Stimulated activated CD8-positive, alpha-beta memory T cell treated with anti-CD3 and anti-CD28 coated beads, Interleukin-4, amount 100 ng/mL, for 48 hours (primary cell): ENCODE measurements at places on chromosomes 3 and 15.

GRCh38 chr3:16309558-16309957 lies 44.5 kb downstream of the OXNAD1 start:
- peak; percentile 54 for DNase-seq

DNA sequence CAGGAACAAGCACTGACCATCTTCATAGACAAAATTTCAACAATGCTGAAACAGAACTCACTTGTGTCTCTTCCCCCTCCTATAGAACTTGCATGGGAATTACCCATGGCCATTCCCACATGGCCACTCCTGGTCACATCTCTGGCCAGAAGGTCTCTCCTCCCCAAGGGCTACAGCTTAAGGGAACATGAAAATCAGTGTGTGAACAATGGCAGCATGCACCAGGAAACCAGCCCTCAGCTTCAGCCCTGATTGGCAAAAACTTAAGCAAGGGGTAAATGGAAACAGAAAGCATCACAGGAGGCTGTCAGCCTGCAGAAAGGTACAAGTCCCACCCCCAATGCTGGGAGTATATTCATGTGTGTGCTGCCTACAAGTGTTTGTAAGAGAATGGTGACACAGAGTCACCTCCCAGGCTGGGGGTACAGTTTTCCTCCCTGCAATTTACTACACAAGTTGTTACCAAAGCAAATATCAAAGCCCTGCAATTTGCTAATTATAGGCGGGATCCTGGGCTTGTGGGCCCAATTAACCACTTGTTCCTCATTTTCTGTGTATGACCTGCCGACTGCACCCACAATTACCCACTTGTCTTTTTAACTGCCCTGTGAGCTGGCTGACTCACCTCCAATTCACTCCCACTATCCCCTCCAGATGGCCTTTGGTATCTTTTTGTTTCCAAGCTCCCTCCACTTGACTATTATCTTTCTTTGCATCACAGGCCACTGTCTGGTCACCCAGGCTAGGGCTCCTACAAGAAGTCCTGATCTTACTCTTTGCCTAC lies 84.4 kb upstream of the HES1 start:
- DNase-seq, result no peak

GRCh38 chr3:167502401-167502800 lies 28.6 kb upstream of the SERPINI2 start:
- no peak for DNase-seq

DNA sequence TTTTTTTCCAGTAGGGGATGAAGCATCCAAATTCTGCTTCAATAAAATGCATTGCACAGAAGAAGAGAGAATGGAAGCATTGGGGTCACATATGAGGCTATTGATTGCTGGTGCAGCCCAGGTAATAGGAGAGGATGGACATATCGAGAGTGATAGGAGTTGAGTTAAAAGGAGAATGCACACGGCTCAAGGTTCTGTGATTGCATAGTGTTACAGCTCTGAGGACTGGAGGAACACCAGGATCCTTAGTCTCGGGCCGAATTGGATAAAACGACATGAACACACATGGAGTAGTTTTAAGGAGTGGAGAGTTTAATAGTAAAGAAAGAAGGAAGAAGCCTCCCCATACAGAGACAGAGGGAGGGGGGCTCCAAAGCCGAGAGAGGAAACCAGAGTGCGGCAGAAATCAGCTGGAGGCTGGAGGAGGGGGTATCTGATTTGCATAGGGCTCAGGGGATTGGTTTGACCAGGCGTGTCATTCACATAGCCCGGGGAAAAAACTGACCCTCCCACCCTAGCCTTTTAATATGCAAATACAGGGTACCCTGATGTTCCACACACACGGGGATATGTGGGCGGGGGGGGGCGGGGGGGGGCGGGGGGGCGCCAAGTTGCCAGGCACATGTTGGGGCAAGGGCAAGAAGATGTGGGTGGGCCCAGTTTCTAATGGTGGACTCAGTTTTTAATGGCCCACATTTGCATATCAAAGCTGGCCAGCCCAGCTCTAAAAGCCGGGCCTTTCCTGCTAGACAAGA lies 156.9 kb downstream of the AGBL1 start:
- DNase-seq, result no peak

DNA sequence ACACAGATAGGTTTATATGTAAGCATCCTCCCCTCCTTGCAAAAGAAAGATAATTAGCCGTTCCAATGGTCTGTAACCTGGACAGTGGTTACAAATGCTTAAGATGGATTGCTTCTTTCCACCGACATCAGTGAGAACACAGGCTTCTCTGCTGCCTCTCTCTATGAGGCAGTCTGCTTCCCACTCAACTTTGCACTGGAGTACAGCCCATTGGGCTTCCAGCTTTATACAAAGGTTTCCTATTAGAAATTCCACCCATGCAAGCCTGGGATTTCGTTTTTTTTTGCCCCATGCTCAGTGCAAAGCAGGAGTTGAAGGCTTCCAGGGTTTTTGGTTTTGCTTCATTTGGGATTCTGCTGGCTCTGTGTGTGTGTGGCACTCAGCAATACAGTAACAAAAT lies 47.3 kb upstream of the C3orf22 start:
- DNase-seq, result no peak

GRCh38 chr15:68365770-68366169 lies 66.2 kb downstream of the ITGA11 start:
- DNase-seq, result no peak

GRCh38 chr3:106725566-106725965 lies 651.7 kb upstream of the CCDC54 start:
- no peak for DNase-seq

DNA sequence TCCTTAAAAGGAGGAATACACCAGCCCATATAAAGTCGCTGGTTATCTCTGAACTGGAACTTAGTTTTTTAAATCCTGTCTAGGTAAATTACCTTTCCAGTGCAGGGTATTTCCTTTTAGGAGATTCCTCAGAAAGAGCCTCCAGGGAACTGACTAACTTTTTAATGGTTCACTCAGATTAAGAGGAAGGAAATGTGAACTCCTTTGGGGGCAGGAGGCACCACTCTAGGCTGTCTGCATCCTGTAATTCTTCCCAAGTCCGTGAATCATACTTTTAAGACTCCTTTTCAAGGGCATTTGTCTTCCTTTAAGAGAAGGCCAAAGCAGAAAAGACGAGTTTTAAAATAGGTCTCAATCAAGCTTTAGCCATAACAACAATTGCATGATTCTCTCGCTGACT lies 871.2 kb upstream of the NR2F2 start:
- DNase-seq, result no peak

- DNase-seq, result no peak
Measured at GRCh38 chr3:188604651-188605050, 450.7 kb downstream of the LPP start.

- no peak for DNase-seq
Measured at GRCh38 chr3:414063-414462, 217.5 kb downstream of the CHL1 start.

DNA sequence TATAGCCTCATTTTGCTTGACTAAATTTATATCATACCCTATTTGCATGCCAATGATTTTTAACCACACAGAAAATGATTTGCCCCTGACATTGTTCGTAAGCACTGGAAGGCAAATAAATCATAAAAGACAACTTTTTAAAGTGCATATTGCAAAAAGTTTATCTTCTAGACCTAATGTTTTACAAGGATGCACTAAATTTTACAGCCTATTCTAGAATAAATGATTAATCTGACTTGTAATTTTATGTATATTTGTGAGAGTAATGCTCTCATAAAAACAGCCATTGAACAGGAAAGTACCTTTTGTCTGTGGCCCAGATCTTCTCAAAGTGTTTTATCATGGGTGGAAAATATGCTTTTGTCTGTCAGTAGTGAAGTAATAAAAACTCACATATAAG lies 546.6 kb downstream of the EPHA3 start:
- no peak for DNase-seq

- DNase-seq, result no peak
Measured at GRCh38 chr3:143697975-143698374, 150.3 kb downstream of the SLC9A9 start.

DNA sequence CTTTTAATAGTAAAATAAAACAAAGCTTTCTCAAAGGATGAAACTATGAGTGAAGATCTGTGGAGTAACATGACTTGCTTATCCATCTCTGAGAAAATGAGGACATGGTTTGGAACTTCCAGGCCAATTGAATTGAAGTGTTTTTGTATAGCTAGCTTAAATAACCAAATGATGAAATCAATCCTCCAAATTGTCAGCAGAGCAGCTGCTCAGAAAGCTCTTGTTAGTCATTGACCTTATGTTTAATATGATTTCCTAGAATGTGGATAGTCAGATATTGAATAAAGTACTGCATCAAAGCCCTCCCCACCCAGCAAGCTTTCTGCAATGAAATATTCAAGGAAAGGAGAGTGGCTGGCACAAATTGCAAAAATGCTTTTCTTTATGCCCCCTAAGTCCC lies 437.2 kb downstream of the MFSD1 start:
- DNase-seq, result no peak

GRCh38 chr15:60328852-60329443 lies 68.8 kb downstream of the ANXA2 start:
- DNase-seq, result peak; percentile 49

GRCh38 chr15:46251903-46252302 lies 617.1 kb downstream of the SQOR start:
- DNase-seq, result no peak

GRCh38 chr3:131630097-131630496 lies 127.3 kb upstream of the MRPL3 start:
- DNase-seq, result no peak

GRCh38 chr15:43196760-43197548 lies 11.8 kb downstream of the CCNDBP1 start:
- no peak for DNase-seq

- no peak for DNase-seq
Measured at GRCh38 chr15:94864600-94864999, 633.2 kb downstream of the MCTP2 start.

DNA sequence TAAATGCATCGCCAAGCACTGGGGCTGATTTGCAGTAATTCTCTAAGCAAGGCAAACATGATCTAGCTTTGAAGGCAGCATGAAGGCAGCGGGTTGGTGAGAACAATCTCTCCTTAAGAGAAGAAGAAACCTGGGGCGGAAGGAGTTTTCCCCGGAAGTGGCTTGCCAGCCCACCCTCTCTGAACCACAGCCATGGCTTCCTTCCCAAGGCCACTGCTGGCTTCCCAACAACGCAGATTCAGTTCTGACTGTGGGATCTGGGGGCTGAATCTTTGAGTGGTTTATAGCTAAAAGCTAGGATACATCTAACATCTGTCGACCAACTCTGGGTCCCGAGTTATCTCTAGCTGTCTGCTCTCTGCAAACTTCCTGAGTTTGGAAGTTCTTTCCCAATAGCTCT lies 4.3 kb upstream of the CPN2 start:
- no peak for DNase-seq

DNA sequence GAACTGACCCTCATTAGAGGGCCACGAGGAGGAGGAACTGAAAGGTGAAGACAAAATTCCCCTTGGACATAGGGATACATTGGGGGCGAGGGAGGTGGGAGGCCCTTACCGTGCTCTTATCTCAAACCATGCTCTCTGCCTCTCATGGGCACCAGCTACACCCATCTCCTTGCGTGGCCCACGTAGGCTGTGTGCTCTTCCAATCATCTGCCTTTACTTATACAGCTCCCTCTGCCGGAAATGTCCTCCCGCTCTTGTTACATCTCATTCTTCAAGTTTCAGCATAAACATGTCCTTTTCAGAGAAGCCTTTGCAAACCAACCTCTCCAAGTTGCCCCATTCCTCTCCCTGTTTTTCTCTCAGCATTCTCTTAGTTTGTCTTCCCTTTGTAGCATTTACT lies 307.8 kb upstream of the PROK2 start:
- no peak for DNase-seq

GRCh38 chr3:197424674-197425484 lies 126.5 kb upstream of the DLG1 start:
- DNase-seq, result no peak

DNA sequence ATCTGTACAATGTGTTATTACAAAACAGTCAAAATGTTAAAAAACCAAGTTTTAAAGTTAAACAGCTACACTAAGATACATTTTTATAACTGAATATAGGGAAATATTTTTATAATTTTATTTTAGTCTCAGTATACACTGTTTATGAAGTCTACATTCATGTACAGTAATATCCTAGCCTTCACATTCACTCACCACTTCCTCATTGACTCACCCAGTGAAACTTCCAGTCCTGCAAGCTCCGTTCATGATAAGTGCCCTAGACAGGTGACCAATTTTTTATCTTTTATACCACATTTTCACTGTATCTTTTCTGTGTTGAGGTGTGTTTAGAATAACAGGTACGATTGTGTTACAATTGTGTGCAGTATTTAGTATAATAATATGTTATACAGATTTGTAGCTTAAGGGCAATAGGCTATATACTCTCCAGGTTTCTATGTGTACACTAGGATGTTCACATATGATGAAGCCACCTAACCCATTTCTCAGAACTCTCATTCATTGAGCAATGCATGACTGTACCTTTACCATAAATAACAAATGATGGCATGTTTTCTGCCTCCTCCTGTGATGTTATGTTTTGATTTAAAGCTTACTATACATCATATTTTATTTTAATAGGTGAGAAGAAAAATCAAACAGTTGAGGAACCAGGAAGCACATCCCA lies 388.4 kb upstream of the NDN start:
- DNase-seq, result no peak

GRCh38 chr3:116340680-116341216 lies 104.5 kb downstream of the LSAMP start:
- DNase-seq, result no peak

DNA sequence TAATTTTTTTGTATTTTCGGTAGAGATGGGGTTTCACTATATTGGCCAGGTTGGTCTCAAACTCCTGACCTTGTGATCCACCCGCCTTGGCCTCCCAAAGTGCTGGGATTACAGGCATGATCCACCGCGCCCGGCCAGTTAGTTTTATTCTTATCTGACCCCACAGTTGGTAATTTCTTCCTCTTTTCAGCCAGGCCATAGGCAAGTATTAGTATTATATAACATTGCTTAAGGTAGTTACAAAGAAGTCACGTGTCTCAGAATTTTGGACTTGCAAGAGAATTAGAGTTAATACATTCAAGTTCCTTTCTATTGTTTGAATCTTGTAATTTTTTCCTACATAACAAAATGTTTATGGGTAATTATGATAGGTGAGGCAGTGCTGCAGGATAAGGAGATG lies 334.8 kb downstream of the LPP start:
- no peak for DNase-seq
